ENCODE measurements at places on chromosomes 11 and 22.

- DNase-seq: no peak
These were observed 1.7 kb downstream of the STX3 start for GRCh38 chr11:59756845-59757244.

DNA sequence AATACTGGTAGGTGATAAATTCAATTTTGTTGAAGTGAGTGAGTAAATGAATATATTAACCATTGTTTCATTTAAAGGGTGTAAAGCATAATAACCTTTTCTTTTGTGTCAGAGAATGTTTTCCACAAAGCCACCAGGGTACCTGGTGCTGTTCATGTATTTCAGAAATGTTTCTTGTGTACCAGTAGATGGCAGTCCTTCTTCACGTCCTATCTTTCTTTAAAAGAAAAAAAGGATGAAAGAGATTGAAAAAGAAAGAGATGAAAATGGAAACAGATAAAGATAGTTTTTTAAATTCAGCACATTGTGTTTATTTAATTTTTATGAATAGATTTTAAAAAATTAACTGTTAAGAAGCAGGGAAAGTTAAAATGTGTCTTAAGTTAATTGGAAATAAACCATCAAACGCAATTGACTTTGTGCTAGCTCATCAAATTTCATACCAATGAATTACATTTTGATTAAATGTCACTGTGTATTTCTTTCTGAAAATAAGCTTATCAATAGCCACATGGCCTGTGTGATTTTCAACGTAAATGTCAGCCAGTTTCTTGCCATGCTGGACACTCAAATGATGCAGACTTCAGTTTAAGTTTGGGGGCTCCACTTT lies 65.5 kb upstream of the CHORDC1 start:
- DNase-seq: peak; percentile 18

DNA sequence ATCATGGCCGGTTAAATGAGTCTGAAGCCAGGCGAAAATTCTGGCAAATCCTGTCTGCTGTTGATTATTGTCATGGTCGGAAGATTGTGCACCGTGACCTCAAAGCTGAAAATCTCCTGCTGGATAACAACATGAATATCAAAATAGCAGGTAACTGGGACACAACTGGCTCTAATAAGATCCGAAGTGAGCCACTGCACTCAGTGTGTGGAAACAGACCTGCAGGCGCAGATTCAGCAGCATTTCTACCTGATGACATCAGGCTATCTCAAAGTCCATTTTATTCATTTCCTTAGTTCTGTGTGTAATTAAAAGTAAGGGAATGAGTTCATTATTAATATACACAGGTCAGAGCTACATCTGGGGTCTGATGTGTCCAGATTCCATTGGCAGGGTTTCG lies 78.2 kb downstream of the PPP2R1B start:
- no peak for DNase-seq

DNA sequence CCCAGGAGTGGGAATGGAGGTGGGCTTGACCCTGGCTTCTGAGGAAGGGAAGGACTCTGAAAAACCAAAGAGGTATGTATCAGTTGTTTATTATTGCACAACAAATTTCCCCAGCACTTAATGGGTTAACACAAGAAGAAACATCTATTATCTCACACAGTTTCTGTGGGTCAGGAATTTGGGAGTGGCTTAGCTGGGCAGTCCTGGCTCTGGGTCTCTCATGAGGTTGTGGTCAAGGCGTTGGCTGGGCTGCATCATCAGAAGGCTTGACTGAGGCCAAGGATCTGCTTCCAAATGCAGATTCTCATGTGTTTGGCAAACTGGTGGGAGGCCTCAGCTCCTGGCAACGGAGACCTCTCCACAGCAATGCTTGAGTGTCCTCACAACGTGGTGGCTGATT lies 17.5 kb upstream of the SMIM38 start:
- peak; percentile 44 for DNase-seq

DNA sequence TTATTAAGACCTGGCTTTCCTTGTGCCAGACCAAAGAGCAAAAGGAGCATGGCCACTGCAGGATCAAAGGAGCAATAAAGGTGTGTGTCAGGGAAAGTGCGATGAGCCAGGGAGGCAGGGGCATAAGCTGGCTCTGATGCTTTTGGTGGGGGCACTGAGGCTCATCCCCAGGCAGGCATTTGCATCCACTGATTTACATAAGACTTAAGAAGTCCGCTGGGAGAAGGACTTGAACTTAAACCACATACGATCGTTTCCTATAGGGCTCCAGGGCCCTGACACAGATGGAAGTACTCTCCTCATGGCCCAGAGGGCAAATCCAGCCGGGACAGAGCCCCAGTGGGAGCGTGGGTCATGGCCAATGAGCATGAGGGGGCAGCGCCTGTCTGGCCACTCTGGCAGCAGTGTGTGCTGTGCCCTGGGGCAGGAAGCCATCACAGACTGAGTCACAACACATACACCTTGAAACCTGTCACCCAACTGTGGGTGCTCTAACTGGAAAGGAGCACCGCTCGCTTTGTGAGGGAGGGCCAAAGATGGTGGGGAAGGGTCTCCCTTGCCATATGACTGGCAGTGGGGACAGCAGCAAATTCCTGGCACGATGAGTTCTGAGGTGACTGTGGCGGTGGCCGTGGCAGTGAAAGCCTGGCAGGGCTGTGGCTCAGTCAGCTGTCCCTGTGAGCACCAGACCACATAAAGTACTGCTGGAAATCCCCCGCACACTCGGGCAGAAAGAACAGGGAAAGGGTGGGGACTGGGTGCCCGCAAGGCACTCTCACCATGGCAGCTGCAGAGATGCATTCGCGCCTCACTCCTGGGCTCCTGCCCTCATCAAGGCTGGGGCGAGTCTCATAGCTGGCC lies 79.4 kb upstream of the LMO1 start:
- DNase-seq: no peak

DNA sequence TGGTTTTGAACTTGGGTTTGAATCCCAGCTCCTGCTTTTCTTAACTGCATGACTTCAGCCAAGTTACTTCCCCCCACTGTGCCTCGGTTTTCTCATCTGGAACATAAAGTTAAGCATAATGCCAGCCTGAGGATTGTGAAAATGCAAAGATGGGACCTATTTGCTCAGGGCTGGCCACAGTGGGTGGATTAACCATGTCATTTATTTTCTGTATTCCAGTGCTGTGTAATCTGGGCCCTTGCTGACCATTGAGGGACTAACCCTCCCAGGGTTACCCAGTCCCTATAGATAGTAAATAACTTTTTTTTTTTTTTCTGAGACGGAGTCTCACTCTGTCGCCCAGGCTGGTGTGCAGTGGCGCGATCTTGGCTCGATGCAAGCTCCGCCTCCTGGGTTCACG lies 1.5 kb upstream of the VPREB3 start:
- DNase-seq: no peak

GRCh38 chr11:62444236-62444833 lies 25.5 kb downstream of the SCGB1A1 start:
- DNase-seq: peak; percentile 68

DNA sequence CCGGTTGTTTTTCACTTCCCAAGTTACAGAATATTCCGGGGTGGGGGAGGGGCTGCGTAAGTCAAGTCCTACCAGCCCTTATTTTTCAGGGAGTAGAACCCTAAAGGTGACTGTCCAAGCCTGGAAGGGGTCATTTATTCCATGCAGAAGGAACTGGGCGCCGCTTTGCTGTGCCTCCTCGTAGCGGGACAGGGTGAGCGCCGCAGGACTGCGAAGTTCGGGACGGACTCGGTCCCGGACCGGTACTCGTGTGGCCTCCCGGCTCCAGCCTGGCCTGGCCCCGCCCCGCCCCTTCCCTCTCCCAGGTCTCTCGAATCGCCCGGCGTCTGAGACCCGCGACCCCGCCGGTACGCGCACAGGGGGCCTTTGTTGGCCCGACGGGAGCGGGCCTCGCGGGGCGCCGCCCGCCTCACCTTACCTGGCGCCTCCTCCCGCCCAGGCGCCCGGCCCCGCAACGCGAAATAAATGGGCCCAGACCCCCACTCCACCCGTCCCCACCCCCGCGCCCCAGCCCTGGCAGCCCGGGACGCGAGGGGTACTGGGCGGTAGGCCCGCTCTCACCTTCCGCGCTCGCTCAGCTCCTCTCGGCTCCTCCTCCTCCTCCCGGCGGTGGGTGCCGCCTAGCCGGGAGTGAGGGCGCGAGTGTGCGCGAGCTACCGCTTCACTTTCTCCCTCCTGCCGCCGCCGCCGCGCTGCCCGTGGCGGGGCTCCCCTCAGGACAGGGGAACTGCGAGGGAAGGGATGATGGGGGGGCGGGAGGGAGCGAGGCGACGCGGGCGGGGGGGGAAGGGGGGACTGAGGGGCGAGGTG lies 698 bp downstream of the PAK1 start:
- no peak for DNase-seq

GRCh38 chr11:19874266-19874665 lies 161.6 kb downstream of the NAV2 start:
- DNase-seq: no peak

GRCh38 chr11:92236856-92237255 lies 12.2 kb downstream of the FAT3 start:
- DNase-seq: no peak

GRCh38 chr11:60879971-60880588 lies 12.7 kb downstream of the ZP1 start:
- no peak for DNase-seq

DNA sequence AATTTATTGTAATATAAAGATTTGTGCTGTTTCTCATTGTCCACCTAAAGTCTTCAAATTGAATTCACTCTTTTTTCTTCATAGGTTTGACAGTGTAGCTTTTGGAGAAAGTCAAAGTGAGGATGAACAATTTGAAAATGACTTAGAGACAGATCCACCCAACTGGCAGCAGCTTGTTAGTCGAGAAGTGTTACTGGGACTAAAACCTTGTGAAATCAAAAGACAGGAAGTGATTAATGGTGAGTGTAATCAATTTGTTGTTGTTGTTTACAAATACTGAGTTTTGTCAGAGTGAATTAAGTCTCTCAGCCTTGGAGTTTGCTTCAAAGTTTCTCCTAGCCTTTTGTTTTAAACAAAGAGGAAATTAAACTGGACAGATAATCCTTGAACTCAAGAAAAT lies 53.6 kb upstream of the GRIK4 start:
- no peak for DNase-seq

DNA sequence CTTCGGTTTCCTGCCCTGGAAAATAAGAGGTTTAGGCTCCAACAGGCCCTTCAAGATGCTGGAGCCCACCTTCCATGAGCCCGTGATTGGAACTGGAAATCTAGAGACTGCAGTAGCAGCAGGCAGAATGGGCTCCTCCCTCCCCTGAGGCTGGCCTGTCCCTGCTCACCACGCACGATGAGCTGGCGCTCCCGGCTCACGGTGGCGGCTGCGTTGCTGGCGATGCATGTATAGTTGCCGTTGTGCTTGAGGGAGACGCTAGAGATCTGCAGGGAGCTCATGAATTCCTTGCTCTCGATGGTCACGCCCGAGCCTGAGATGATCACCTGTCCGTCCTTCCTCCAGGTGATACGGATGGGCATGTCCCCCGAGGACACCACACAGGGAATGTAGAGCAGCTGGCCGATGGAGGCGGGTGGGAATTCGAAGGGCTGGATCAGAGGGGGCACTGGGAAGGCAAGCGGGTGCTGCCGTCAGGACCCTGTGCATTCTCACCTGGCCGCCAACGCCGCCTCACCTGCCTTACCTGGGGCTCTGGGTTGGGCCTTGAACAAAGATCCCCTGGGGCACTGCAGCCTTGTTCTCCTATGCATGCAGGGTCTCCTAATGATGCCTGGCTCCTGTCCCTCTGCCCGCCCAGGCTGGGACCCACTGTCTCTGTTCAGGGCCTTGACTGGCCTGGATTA lies 177.8 kb downstream of the CEP164 start:
- DNase-seq: no peak

GRCh38 chr11:71962428-71963038 lies 33.7 kb downstream of the RNF121 start:
- peak; percentile 60 for DNase-seq
